Erythroblast (primary cell): ENCODE measurements at places on chromosomes 1 and 21.

- peak; percentile 80 for DNase-seq
Observed at GRCh38 chr1:36384542-36385409, 948 bp downstream of the STK40 start.

- no peak for DNase-seq
Observed at GRCh38 chr1:41619511-41620364, 135.3 kb upstream of the EDN2 start.

DNA sequence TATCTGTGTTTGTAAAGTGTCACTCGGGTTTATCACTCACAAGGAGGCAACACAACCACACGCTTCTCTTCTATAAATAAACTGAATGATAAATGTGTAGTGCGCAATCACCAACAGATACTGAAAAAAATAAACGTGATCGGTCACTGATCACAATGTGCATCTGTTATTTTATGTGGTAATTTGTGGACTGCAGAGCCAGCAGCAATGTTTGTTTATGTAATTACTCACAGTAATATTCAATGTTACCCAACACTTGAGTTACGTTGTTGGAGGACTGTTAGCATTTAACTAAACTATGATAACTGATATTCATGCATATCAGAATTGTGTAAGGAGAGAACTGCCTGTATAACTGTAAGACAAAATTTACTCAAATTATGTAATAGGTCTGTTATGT is 129.6 kb downstream of the USH2A start:
- no peak for DNase-seq

DNA sequence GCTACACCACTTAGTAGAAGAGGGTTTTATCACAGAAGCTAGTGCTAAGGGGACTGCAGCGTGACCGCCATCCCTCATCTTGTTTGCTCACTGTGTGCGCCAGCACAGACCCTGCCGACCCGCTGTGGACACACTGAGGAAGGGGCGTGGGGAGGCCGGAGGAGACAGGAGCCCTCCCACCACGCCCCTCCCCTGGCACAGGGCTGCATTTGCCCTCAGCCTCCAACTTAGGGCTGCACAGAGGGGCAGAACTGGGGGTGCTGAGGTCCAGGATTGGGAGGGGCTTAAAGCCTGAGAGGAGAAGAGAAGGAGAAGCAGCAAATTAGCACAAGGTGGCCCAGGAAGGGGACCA is 37.2 kb downstream of the RRP1 start:
- no peak for DNase-seq

GRCh38 chr21:34531399-34531798 is 19.4 kb upstream of the KCNE1 start:
- no peak for DNase-seq

DNA sequence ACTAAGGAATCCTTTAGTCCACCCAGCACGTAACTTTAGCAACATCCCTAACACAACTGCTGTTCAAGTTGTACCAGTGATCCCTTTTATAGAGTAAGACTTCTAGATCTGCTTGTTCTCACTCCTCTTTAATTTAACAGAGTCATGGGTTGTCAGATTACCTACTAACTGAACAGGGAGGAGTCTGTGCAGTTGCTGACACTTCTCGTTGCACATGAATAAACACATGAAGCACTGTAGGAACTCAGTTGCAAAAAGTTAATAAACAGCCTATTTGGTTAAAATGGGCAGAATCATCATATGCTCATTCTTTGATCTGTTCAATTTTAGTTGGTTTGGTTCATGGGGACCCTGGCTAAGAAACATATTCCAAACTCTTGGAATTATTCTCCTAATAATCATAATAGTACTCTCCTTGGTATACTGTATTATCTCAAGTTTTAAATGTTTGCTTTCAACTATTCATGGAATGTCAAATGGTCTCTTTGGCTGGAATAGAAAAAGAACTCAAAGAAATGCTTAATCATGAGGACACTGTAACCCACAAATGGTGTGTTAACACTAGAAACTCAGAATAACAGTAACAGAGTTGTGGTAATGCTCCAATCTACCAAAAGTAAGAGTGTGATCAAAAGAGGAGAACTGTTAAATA is 15.6 kb downstream of the PLPPR5 start:
- DNase-seq, result no peak

DNA sequence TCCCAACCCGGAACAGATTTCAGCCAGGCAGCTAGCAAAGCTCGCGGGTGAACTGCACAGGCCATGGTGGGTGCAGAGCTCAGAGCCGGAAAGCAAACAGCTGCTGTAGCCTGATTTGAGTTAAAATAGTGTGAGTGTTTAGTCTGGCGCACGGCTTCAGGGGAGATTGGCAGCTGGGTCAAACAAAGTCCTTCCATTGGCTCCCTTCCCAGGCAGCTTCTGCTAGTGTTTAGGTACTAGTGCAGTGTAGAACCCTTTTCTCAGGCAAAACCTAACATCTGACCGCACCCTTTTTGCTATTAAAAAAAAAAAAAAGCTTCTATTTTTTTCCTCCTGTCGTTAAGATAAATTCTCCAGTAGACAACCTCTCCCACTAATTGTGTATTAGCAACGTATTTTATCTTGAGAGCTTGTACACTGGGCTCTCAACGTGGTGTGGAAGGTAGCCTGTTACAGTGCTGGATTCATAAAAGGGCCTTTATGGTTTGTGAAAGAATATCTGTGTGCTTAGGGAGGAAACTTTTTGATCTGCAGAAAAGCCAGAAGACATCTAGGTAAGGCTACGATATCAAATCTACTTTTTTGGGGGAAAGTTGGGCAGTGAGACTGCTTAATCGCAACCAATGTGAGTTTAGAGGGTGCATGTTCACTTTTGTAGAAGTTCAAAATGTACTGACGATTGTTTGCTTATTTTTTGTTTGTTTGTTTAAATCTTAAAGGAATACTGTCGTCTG is 689.6 kb downstream of the USP25 start:
- no peak for DNase-seq

GRCh38 chr21:46027851-46028493 is 46.4 kb downstream of the COL6A1 start:
- no peak for DNase-seq

DNA sequence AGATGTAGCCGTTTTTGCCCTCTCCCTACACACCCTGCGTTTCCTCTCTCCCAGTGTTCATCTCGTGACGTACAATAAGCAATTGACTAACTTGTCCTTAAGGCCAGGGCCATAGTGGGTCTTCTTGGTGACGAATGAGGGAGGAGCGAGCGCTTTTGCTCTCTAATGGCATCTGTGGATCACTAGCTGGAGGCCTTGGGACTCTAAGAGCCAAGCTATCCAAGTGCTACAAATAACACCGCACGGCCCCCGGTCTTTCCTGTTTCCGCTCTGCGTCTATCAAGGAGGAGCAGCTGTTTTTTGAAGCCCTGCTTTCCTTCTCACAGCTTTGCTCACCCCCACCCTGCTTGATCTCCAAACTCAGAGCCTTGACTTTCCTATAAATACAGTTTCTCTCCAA is 25.2 kb downstream of the EVA1C start:
- DNase-seq, result peak; percentile 8

GRCh38 chr21:28496517-28496916 is 496.2 kb downstream of the LTN1 start:
- DNase-seq, result no peak

DNA sequence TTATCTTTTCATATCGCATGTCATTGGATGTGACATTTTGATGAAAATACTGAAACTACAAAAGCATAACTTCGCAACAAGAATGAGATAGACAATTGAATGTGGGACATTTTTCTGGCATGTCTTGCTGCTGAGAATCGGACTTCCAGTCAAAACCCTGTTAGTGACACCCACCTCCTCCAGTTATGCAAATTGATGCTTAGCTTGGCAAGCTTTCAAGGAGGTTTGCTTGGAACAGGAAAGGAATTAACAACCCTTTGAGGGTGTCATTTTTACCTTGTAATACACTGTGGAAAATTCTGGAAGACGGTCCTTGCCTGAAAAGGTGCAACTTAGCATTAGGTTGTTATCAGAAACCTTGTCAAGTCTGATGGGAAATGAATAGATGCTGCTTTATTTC is 38.8 kb upstream of the FAM3B start:
- DNase-seq, result no peak

GRCh38 chr1:47235241-47235681 is 3.2 kb upstream of the TAL1 start:
- DNase-seq, result no peak

- DNase-seq, result no peak
Observed at GRCh38 chr1:226711976-226712741, 26.9 kb downstream of the ITPKB start.

DNA sequence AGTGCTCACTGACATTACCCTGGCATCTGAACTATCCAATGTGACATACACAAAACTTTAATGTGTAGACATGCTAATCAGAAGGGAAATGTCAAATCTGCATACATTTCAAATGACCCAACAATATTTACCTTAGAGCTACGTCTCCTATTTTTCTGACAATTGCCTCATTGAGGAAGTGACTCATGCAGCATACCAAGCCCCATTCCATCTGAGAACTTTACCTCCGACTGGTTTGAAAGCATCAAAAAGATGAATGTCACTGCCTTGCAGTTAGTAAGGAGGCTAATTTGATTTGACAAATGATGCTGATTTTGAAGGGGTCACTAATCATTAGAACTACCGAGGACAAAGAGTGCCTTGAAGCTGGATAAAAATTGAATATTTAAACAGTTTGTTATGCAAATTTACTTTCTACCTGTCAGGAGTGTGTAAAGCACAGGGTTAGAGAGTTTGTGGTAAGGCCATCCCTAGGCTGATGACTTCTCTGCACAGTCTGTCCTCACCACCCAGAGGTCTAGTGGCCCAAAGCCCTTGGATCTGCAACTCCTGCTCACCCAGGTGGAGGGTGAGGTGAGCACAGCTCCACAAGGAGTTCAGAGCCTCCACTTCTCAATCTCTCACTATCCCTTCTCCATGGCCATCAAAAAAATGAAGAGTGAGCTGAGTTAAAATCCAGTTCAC is 500.3 kb upstream of the C1orf87 start:
- DNase-seq, result no peak

DNA sequence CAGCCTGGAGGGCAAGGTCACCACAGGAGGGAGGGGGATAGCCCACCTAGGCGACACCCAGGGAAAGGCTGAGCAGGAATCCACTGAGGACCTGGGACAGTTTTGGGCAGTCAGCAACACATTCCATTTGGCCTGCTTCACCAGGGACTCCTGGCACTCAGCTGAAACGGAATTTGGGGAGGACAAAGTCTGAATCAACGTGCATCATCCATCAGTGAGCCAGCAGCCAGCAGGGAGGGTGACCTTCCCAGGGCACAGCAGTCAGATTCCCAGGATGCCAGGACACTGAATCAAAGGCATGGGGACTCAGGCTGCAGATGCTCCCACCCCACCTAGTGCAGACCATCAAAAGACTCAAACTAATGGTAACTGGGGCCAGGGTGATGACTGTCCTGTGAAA is 4.6 kb downstream of the SH3BP5L start:
- DNase-seq, result no peak

DNA sequence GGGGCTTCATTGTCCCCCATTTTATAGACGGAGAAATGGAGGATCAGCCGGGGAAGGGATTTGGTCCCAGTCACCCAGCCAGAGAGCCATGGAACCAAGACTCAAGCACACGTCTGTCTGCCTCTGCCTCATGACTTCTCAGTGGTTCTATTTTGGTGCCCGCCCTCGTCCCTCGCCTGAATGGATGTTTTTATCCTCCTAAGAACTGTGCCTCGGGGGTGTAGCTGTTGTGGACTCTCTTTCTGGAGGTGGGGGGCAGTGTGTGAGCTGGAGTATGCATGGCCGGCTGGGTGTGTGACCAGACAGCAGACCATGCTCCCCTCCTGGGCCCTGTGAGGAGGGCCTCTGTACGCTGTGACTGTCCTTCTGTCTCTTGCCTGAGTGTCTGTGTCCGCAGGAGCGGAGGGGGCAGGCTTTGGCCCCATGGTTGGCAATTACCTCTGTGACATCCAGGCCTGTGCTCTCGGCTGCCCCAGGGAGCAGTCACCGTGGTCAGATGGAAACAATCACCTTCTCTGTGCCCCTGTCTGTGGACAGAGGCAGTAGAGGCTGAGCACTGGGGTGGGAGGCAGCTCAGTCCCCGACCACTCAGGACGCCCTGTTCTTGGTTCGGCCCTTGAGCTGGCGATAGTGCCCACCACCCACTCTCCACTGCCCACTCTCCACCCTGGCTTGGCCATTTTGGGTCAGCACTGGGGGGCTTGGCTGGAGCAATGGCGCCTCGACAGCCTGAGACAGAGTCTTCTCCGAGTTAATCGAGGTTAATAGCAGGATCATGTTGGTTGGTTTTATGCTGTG is 20.4 kb downstream of the WNT4 start:
- DNase-seq, result no peak

DNA sequence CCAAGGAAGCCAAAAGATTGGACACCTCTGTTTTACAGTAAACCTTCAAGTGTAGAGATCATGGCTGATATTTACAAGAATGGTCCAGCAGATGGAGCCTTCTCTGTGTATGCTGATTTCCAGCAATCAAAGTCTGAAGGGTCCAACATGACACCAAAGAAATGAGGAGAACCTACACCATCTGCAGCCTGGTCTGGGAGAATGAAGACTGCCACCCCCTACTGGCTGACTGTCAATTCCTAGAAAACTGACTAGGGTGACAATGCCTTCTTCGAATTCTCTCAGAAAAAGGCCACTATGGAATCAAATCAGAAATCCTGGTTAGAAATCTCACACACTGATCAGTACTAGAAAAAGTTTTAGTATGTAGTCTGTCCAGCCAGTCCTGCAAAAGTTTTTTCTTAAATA is 83.3 kb downstream of the CDC42BPA start:
- DNase-seq, result peak; percentile 83

DNA sequence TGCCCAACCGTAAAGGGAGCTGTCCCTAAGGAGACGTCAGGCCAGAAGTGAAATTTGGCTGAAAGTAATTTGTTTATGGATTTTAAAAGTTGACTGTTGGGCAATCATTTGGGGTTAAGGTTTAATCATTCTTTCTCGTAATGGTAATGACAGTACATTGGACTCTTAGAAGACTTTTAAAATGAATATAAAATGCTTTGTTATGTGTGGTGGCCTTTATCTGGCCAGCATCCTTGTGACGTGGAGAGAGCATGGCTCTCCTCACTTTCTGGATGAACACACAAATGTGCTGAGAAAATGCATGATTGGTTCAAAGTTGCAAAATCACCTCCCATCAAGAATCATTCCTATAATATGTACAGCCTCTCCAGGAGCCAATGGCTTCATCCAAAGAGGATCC is 160.2 kb downstream of the DHRS3 start:
- no peak for DNase-seq

DNA sequence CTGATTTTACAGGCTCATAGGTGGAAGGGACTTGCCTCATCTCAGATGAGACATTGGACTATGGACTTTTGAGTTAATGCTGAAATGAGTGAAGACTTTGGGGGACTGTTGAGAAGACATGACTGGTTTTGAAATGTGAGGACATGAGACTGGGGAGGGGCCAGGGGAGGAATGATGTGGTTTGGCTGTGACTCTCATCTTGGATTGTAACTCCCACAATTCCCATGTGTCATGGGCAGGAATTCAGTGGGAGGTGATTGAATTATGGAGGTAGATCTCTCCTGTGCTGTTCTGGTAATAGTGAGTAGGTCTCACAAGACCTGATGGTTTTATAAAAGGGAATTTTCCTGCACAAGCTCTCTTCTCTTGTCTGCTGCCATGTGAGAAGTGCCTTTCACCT is 20.8 kb downstream of the SCYL3 start:
- no peak for DNase-seq

- no peak for DNase-seq
Observed at GRCh38 chr1:192566657-192567056, 8.9 kb upstream of the RGS1 start.

- DNase-seq, result no peak
Observed at GRCh38 chr1:221555689-221556433, 186.0 kb downstream of the DUSP10 start.

- DNase-seq, result no peak
Observed at GRCh38 chr1:39295901-39296300, 91.4 kb downstream of the MACF1 start.

GRCh38 chr1:226082959-226083301 is 20.4 kb downstream of the H3-3A start:
- peak; percentile 64 for DNase-seq
